ENCODE measurements at places on chromosomes 4 and X. TPM values are rescaled to one million over a fixed set of nuclear protein-coding genes. Genes with fewer than 3 reads are reported as not detected.

EREG gene
- total RNA-seq = not detected

FAM199X gene
- 5.0 TPM for total RNA-seq

MAGEA8 gene
- total RNA-seq = not detected

SCD5 gene
- 1.3 TPM for total RNA-seq

EPHA5 gene
- not detected for total RNA-seq

CDX4 gene
- total RNA-seq = not detected

EGFL6 gene
- total RNA-seq = 0.19 TPM

CHRDL1 gene
- not detected for total RNA-seq

NKX3-2 gene
- not detected for total RNA-seq

P2RY10 gene
- total RNA-seq = 30.4 TPM

CFP gene
- 2.4 TPM for total RNA-seq

SULT1E1 gene
- total RNA-seq = not detected

RBBP7 gene
- total RNA-seq = 198 TPM

PAGE2B gene
- 0.55 TPM for total RNA-seq

GRIA2 gene
- total RNA-seq = not detected

DNAJB14 gene
- 29.9 TPM for total RNA-seq

AADAT gene
- not detected for total RNA-seq

IBSP gene
- total RNA-seq = not detected

GALNTL6 gene
- not detected for total RNA-seq

ACSL1 gene
- total RNA-seq = 17.1 TPM

ATP8A1 gene
- total RNA-seq = 21.1 TPM

STOX2 gene
- total RNA-seq = not detected

USP17L20 gene
- not detected for total RNA-seq

CCSER1 gene
- 0.14 TPM for total RNA-seq

PAK3 gene
- total RNA-seq = 0.26 TPM

PFKFB1 gene
- 0.55 TPM for total RNA-seq

SRPK3 gene
- not detected for total RNA-seq

KLF8 gene
- total RNA-seq = 5.4 TPM

PLK4 gene
- total RNA-seq = 52.3 TPM

FOXO4 gene
- total RNA-seq = 10.8 TPM

FAM149A gene
- total RNA-seq = 0.44 TPM

OTUD4 gene
- total RNA-seq = 57.1 TPM

REELD1 gene
- 0.16 TPM for total RNA-seq

GRID2 gene
- total RNA-seq = not detected

PAGE4 gene
- not detected for total RNA-seq

GPR173 gene
- total RNA-seq = 0.14 TPM

LRCH2 gene
- total RNA-seq = not detected

CPE gene
- not detected for total RNA-seq

TMEM35A gene
- total RNA-seq = not detected

ITIH6 gene
- total RNA-seq = not detected

TMEM255A gene
- not detected for total RNA-seq

CABS1 gene
- total RNA-seq = not detected

PCSK1N gene
- total RNA-seq = 1.3 TPM

CPXCR1 gene
- total RNA-seq = not detected

PF4V1 gene
- total RNA-seq = not detected

DDX53 gene
- not detected for total RNA-seq

PDGFRA gene
- total RNA-seq = not detected

NKAP gene
- 12.2 TPM for total RNA-seq

MAGEA12 gene
- not detected for total RNA-seq

TCEAL2 gene
- total RNA-seq = not detected

WDR17 gene
- 2.5 TPM for total RNA-seq

SSX2B gene
- total RNA-seq = not detected

COX18 gene
- total RNA-seq = 17.9 TPM

ENPP6 gene
- total RNA-seq = not detected

MTNR1A gene
- total RNA-seq = not detected
